ENCODE measurements at places on chromosomes 1 and 21.

DNA sequence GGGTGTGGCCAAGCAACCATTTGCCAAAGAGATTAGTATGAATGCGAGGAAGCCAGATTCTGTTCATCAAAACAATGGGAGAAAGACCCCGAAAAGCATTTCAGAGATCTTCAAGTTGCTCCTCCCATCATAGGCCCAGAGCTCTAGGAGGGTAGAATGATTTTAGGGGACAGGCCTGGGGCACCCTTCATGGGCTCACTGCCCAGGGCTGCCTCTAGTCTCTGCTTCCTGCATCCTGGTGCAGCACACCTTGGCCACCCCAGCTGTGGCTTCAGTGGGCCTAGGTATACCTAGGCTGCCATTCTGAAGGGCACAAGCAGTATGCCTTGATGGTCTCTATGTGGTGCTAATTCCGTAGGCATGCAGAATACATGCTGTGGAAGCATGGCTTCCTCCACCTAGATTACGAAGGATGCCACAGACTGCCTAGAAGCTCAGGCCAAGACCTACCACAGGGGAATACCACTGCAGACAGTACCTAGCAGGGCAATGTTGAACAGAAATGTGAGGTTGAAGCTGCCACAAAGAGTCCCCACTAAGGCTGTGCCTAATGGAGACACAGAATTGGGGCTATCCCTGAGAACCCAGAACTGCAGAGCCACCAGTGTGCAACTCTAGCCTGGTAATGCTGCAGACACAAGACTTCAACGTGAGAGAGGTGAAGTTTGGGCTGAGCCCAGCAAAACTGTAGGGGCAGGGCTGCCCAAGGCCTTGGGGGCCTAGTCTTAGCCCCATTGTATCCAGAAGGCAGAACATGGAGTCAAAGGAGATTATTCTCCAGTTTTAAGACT lies 158.8 kb downstream of the CLIC6 start:
- DNase-seq = no peak

- no peak for DNase-seq
These were observed 40.3 kb downstream of the PSMG1 start for GRCh38 chr21:39142972-39143371.

DNA sequence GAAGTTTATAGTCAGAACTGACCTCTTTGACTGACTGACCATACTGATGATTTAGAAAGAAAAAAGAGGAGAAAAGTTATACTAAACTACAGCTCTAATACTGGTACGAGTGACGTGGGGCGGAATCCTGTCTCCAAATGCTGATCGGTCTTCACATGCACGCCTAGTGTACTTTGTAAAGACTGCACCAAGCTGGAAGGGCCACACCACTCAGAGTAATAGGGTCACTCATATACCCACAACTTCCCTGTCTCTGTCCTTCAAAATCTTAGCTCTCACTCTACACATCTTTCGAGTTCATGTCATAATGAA lies 19.4 kb upstream of the GUCA2A start:
- no peak for DNase-seq

- no peak for DNase-seq
These were observed 124.3 kb downstream of the LACTBL1 start for GRCh38 chr1:22848405-22848804.

- no peak for DNase-seq
These were observed 94.4 kb downstream of the SLC35F3 start for GRCh38 chr1:233998891-233999290.

- no peak for DNase-seq
These were observed 98.3 kb downstream of the PRDM16 start for GRCh38 chr1:3167255-3167654.

GRCh38 chr1:29370067-29370466 lies 133.7 kb downstream of the PTPRU start:
- no peak for DNase-seq

GRCh38 chr1:198893141-198893540 lies 254.3 kb downstream of the PTPRC start:
- DNase-seq = no peak

GRCh38 chr1:64251971-64252370 lies 48.5 kb downstream of the UBE2U start:
- DNase-seq = no peak

DNA sequence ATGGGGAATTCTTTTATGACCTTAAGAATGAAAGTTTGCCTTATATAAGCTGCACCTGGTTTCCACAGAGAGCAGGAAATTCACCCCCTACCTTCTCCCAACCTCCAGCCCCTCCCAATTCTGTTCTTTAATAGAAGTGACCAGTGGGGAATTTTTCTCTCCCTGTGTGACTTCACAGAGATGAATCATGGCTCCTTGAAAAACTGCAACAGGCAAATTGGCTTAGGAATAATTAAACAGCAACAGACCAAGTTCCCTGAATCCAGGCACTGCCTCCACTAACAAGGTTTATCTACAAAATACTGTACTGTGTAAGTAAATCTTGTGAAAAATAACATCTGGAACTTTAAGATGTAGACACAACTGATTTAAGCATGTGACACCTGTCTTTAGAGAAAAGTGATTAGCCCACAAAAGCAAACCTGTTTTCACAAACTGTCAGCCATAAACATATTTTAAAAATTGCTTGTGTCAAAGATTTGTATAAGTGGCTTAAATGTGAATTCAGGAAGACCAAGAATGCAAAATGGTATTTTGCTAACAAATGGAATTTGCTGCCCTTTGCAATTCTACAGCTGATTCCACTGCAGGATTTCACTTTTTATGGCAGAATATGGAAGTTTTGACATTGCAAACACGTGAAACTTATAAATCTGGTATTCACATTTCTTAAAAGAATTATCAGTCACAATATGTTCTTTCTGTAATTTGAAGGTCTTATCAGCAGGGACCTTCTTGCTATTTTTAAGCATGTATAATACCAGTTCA lies 54.0 kb downstream of the ALG14 start:
- no peak for DNase-seq

- no peak for DNase-seq
These were observed 18.1 kb downstream of the ADAM30 start for GRCh38 chr1:119878171-119878570.

DNA sequence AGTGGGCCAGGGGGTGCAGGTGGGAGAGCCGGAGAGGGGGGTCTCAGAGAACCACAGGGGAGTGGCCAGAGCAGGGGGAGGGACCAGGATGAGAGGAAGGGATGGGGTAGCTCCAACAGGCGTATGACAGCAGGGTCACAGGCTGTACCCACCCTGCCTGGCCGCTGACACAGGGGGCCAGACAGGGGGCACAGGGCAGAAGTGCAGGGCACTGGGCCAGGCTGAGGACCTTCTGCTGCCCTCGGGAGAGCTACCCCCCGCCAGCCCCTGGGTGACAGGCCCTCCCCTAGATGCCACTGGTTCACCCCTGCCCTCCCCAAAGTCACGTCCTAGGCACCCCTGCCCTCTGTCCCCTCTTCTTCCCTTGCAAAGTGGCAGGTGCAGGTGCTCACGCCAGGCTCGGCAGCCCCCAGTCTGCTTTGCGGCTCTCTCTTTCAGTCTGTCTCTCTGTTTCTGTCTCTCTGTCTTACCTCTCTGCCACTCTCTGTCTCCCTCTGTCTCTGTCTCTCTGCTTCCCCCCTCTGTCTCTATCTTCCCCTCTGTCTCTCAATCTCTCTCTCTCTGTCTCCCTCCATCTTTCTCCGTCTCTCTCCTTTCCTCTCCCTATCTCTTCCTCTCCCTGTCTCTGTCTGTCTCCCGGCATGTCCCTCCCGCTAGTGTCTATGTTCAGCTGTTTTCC lies 48.5 kb downstream of the WNT9A start:
- no peak for DNase-seq

DNA sequence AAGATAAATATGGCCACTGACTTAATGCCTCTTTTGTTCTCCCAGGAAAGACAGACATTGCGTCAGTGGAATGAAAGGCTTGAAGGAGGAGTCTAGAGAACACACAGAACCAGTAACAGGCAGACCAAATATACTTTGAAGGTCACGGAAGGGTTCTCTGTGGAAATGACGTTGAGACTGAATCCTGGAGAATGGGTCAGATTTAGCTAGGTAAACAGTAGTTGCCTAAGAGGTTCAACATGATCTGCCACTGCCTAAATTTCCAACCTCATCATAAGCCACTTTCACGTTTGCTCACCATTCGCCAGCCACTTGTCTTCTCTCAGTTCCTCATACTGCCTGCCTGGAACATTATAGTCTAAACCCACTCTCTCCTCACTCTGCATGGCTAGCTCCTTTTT lies 20.5 kb downstream of the PLA2G4A start:
- DNase-seq = no peak

- DNase-seq = no peak
These were observed 51.2 kb upstream of the ADAM30 start for GRCh38 chr1:119947468-119947867.

DNA sequence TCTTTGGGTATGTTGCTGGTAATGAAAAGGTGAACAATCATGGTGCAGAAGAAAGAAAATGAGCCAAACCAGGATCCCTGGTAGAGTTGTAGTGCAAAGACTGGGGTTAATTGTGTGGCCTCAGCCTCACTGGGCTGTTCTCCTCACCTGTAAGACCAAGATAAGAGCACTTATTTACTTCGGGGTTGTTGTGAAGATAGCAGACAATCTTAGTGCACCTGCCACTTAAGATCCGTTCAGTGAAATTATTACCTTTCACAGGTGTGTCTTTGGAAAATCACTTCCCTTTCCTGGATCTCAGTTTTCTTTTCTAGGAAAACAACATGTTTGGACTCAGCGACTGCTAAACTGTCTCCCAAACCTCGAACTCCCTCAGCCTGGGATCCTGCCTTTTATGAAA lies 1.3 kb upstream of the FGGY start:
- no peak for DNase-seq

- DNase-seq = no peak
These were observed 11.0 kb upstream of the TNFRSF8 start for GRCh38 chr1:12052008-12052573.

- DNase-seq = no peak
These were observed 49.5 kb upstream of the DMRTB1 start for GRCh38 chr1:53409695-53410094.
